ENCODE measurements at places on chromosomes 13 and 19.

DNA sequence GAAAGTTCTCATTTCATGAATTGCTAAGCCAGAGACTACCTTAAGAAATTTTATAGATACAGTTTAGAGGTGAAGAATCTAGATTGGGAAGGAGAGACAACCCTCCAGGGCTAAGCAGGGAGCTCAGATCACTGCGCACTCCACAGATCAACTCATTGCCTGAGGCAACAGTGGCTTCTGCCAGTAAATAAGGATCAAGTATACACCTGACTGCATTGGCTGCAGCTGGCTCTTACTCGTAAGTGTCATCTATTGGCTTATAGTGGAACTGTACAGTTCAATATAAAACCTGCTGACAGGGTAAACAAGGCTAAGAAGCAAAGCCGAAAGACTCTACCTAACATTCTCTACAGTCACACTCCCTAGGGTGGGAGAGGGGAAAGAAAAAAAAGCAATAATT, 18.0 kb upstream of the C1QTNF9B start:
- no peak for DNase-seq

DNA sequence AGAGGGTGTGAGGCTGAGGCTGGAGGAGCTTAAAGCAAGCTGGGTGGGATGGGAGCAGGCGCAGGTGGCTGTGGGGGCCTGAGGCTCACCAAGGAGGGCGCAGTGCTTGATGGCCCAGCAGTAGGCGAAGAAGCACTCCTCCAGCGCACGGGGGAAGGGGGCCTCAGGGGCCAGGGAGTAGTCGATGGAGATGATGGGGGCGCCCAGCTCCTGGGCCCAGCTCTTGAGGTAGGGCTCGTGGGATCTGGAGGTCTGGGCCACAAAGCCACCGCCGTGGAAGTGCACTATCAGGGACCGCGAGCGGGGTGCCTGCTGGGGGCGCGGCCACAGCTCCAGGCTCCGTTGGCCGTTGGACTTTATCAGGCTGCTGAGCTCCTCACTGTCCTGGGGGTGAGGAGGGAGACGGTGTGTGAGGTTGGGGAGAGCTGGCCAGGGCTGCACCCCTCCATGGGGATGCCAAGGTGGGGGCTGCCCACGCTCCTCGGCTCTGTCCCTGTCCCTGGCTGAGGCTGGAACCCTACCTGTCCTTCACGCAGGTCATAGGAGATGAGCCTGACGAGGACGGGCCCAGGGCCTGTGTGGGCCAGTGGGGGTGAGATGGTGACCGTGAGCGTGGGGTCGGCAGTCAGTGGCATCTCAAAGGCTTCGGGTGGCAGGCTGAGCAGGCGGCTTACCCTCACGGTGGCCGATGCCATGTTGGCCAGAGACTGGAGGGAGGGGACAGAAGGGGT, 17.2 kb upstream of the CNFN start:
- DNase-seq = no peak

DNA sequence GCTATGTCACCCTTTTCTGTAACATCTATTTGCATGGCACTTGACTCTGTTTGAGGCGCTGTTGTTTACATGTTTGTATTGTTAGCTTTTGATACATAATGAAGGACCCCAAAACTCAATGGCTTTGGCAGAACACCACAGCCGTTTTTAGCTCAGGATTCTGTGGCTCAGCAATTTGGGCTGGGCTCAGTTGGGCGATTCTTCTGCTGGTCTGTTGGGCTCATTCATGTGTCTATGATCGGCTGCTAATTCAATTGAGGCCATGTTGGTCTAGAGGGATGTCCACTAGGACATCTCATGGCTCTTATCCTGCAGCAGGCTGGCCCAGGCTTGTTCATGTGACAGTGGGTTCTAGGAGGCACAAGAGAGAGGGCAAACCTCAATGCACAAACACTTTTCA, 33.9 kb downstream of the VSTM2B start:
- no peak for DNase-seq

DNA sequence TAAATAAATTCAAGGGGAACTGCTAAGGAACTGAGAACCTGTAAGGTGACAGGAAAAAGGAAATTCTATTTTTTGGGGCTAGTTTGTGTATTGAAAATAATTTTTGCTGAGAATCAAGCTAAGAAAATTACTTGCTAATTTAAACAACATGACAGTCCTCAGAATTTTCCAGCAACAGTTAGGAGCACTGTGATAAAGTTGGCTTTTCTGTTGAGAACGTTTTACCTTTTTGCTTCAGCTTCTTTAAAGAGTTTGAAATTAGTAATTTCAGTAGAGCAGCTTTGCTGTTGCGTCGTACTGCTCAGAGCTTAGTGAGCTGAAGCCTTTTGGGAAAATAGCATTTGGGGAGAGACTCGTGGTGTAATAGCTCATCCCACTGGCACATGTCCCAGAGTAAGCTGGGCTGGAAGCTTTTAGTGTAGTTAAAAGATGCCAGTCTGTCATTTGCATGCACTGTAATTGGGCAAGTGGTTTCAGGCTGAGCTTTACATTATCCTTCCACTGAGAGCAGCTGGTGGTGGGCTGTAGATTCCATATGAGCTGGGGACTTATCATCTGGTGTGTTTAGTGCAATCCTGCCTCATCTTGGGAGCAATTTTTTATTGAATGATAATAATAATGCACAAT, 69.8 kb downstream of the LRCH1 start:
- DNase-seq = peak; percentile 60

GRCh38 chr13:82010780-82011179, 1669.9 kb upstream of the SPRY2 start:
- DNase-seq = peak; percentile 19

- no peak for DNase-seq
Measured at GRCh38 chr19:29878973-29879654, 62.9 kb upstream of the URI1 start.

Data from astrocyte of the spinal cord (primary cell).